ENCODE measurements at places on chromosomes 6 and 20. TPM values are rescaled to one million over a fixed set of nuclear protein-coding genes. Genes with fewer than 3 reads are reported as not detected.

The DCBLD1 gene
- 0.37 TPM for total RNA-seq

The ATP5F1E gene
- total RNA-seq, result 51.0 TPM

DNA sequence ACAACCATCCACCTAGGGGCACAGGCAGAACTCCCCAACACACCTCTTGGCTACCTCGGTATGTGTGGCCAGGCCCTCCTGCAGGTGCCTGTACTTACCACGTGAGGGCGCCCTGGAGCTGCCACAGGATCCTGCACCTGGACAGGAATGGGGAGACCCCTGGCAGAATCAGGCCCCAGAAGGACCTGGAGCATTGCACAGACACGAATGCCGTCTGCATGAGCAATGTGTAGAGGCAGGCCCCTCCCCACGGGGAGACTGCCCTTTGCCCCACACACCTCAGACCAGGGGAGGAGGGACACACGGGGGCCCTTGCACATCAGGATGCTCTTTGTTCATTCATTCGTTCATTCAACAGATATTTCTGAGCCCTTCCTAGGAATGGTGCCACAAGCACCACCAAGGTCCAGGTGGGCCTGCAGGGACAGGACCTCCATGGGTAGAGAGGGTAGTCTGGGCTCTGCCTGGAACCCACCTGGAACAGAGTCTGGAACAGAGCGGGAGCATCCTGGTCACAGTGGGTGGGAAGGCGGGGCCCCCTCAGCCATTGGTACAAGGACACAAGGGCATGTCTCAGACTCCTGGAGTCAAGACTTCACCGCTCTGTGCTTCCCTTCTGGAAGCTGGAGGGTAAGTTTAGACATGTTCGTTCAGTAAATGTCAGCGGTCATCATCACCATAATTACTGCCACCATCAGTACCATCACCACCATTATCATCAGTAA, 32.3 kb downstream of the YTHDF1 start:
- H3K4me1 ChIP-seq, result peaks cover 14% of the 10 kb centered on the region
- no peak overlapping the region for H3K4me3 ChIP-seq
- DNase-seq, result peak; percentile 62
- no peaks in the 10 kb centered on the region for H3K36me3 ChIP-seq

GRCh38 chr20:39283464-39283863, 321.3 kb downstream of the DHX35 start:
- no peaks in the 10 kb centered on the region for H3K4me1 ChIP-seq
- H3K36me3 ChIP-seq, result no peaks in the 10 kb centered on the region
- DNase-seq, result no peak
- no peak overlapping the region for H3K27ac ChIP-seq
- no peak overlapping the region for H3K4me3 ChIP-seq
